Testis (tissue), 5 donors: ENCODE measurements at places on chromosomes 16 and 17. TPM values are rescaled to one million over a fixed set of nuclear protein-coding genes. Genes with fewer than 3 reads are reported as not detected.

Gene NLK
- 47.0 TPM for total RNA-seq

Gene RCVRN
- 0.63 TPM for total RNA-seq

Gene PMFBP1
- total RNA-seq = 14.4 TPM

Gene GAST
- not detected for total RNA-seq

Gene MT1A
- total RNA-seq = not detected

Gene IL17C
- total RNA-seq = 1.5 TPM

Gene C1QTNF1
- 9.1 TPM for total RNA-seq

Gene TRAP1
- 140 TPM for total RNA-seq

Gene ZP2
- total RNA-seq = 0.31 TPM

Gene PRSS33
- total RNA-seq = 0.93 TPM

Gene TP53TG3F
- total RNA-seq = 2.0 TPM

Gene SDR42E2
- total RNA-seq = 0.31 TPM

Gene NEUROD2
- total RNA-seq = 0.19 TPM

Gene ACSF3
- 61.0 TPM for total RNA-seq

Gene SLC6A2
- total RNA-seq = 5.7 TPM

Gene ADAD2
- total RNA-seq = 98.4 TPM

Gene HOXB7
- total RNA-seq = 2.8 TPM

Gene SLC46A1
- 13.5 TPM for total RNA-seq

Gene CDC6
- total RNA-seq = 22.8 TPM

Gene HOXB8
- 2.7 TPM for total RNA-seq

Gene CCDC78
- 3.2 TPM for total RNA-seq

Gene RARA
- total RNA-seq = 66.0 TPM

Gene MAZ
- total RNA-seq = 186 TPM

Gene WSCD1
- total RNA-seq = 12.9 TPM

Gene ZNF205
- 9.8 TPM for total RNA-seq
